ENCODE measurements at places on chromosomes 6 and 20.

GRCh38 chr20:54624706-54625390 is 149.5 kb downstream of the DOK5 start:
- DNase-seq: no peak

DNA sequence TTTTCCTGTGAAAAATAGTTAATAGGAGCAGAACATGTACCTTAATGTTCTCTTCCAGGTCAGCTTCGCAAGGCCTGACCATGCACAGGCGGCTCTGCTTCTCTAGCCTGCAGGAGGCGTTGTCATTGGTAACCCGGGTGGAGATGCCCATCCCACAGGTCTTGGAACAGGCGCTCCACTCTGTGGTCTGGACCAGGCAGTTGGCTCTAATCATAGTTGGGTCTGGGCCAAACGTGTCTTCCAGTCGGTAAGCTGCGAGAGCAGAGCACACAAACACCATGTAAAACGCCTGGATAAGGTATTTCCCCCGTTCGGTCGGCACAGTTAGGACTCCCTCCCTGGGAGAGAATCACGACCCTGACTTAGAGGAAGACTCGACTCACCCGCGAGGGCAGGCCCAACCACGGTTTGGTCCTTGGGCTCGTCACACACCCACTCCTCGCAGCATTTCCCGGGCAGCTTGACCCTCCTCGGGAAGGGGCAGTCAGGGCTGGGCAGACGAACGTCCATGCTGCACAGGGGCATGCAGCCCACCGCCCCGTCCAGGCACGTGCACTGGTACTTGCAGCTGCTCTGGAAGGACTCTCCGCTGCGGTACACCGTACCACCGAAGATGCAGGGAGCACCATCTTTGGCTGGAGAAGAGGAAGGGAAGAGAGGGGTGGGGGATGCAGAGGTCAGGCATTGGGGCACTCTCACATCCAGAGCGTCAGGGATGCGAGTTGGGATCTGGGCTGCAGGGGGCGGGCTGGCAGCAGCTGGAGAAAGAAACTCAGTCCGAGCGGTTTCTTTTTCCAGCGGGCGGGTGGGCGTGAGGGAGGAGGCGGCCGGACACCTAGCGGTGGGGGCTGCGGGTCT is 1.0 kb downstream of the CCN2 start:
- DNase-seq: no peak

DNA sequence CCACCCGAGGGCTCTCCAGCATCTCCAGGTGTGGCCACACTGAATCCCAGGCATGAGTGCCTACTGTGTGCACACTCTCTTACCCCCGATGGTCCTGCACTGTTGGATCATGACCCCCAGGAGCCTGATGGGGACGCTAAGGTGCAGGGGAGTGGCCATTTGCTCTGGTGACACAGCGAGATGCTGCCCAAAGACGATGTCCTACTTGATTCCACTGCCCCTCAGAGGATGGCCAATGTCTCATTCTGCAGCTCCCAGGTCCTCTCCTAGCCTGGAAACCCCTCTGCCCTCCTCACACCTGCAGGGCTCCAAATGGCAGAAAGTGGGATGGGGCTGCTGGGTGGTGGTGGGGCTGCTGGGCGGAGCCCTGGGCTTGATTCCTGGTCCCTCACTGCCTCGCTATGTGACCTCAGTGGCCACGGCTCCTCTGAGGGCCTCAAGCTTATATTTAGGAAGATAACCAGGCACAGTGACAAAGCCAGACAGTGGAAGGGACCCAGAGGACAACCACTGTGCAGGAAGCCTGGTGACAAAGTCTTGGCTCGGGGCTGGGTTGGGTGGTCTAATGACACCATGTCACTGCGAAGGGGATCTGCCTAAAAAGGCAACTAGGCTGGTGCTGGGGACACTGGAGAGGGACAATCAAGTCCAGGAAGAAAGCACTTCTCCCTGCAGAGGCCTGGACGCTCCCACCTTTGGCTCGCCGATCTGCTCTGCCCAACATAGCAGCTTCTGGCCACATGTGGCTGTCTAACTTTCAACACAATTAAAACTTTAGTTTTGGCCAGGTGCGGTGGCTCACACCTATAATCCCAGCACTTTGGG is 28.4 kb downstream of the TGM2 start:
- no peak for DNase-seq

GRCh38 chr20:22583773-22584521 is 425 bp downstream of the FOXA2 start:
- no peak for DNase-seq

DNA sequence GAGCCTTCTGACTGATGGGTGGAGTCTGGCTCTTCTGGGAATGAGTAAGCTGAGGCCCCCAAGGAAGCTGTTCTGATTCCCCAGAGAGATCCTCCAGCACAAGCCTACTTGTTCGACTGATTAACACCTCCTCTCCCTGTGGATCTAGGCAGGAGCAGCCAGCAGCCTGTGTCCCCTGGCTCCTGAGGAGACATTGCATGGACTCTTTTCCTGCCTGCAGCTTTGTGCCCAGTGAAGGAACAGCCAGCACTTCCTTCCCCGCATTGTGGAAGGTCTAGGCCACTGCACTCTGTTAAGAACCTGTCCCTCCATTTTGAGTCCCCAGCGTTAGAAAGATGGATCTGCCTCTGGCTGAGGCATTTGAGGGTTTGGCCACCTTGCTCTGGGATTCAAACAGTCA is 29.1 kb downstream of the LRFN2 start:
- DNase-seq: no peak

DNA sequence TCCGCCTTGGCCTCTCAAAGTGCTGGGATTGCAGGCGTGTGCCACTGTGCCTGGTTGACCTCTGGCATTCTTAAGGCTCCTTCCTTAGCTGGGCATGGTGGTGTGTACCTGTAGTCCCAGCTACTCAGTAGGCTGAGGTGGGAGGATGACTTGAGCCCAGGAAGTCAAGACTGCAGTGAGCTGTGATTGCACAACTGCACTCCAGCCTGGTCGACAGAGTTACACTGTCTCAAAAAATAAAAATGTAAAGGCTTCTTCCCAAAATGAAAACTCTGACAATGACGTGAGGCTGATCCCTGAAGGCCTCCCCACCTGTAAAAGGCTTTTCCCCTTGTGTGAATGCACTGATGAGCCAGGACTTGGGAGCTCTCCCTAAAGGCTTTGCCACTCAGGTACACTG is 62.4 kb downstream of the ZBTB9 start:
- DNase-seq: no peak
